Tibial nerve (tissue), 4 donors: ENCODE measurements at places on chromosomes 7 and 10. TPM values are rescaled to one million over a fixed set of nuclear protein-coding genes. Genes with fewer than 3 reads are reported as not detected.

Gene CHST3
- total RNA-seq: 56.4 TPM

Gene PNLIPRP3
- total RNA-seq: not detected

Gene EIF4H
- total RNA-seq: 192 TPM

Gene OPN4
- not detected for total RNA-seq

Gene DOCK4
- total RNA-seq: 30.8 TPM

Gene FAM237B
- total RNA-seq: not detected

Gene TBX20
- total RNA-seq: not detected

Gene ADAMTS14
- total RNA-seq: 6.5 TPM

Gene C10orf62
- 1.7 TPM for total RNA-seq

Gene SPDYE1
- not detected for total RNA-seq

Gene PVRIG
- total RNA-seq: not detected

Gene ZNF853
- total RNA-seq: 8.2 TPM

Gene STK31
- total RNA-seq: 2.8 TPM

GRCh38 chr10:96747734-96748550 is 27.6 kb upstream of the PIK3AP1 start:
- no peak for DNase-seq

- DNase-seq: no peak
Measured at GRCh38 chr10:75334720-75335119, 66.8 kb downstream of the ZNF503 start.

DNA sequence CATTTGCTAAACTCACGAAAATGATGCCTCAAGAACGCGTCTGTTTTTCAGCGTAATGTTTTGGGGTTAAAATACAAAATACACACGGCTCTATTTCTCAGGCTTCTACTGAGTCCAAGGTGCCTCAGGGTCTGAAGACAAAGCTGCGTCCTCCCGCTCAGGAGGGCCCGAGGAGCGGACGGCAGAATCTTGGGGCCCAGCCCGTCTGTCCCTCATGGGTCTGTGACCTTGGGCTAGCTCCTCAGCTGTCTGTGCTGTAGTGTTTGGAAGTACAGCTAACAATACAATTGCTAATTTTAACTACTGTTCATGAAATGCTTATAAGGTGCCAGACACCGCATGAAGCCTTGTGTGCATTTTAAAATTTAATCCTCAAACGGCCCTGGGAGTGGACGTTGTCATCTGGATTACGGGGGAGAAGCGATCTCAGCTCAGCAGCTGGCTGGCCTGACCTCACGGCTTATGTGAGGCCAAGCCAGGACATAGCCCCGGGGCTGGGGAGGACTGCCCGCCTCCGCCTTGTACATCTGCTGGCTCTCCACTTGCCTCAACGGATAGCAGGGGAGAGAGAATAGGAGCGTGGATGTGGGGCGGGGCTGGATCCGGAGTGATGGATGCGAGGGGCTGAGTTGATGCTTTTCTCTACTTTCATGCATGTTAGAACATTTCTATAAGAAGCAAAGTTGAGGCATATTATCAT is 357.4 kb downstream of the GLRX3 start:
- DNase-seq: no peak

DNA sequence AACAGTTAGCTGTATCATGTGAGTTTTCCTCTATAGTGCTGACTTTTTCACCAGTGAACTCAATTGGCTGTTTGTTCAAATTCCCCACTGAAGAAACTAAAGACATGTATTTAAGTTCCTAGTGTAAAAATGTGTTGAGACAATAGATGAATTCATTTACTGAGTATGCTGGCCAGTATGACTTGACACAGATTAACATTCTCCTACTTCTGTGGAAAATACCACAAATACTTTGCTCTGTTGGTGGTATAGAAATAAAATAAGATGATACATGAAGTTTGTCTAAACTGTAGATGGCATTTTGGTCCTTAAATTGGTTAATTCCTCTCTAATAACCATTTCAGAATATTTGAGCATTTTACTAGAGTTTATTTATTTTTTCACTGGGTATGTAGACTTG is 227.7 kb upstream of the TEX47 start:
- no peak for DNase-seq

GRCh38 chr7:69090936-69091335 is 507.3 kb upstream of the AUTS2 start:
- no peak for DNase-seq

- no peak for DNase-seq
Measured at GRCh38 chr7:107911981-107912380, 21.0 kb downstream of the DLD start.

GRCh38 chr7:4904346-4904745 is 20.8 kb upstream of the RADIL start:
- no peak for DNase-seq

DNA sequence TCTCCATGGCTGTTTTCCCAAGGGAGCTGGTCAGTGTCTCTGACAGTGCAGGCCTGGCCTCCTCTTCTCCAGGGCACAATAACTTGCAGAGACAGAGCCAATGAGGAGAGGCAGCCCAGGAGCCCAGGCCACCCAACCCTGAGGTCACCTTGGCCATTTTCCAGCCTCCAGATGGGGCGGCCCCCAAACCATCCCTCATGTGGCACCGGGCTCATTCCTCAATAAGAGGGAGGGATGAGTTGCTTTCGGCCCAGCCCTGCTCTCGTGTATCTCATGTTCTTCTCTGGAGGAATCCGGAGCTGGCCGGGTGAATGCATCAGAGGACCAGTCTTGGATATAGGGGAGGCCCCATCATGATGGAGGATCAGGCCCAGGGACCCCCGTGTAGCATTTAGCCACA is 98.9 kb downstream of the C10orf105 start:
- DNase-seq: peak; percentile 20

GRCh38 chr7:113141803-113142202 is 23.4 kb upstream of the SMIM30 start:
- DNase-seq: no peak

- DNase-seq: no peak
Measured at GRCh38 chr7:2260820-2261219, 18.8 kb downstream of the NUDT1 start.

GRCh38 chr7:10889266-10889898 is 84.3 kb upstream of the PHF14 start:
- no peak for DNase-seq

DNA sequence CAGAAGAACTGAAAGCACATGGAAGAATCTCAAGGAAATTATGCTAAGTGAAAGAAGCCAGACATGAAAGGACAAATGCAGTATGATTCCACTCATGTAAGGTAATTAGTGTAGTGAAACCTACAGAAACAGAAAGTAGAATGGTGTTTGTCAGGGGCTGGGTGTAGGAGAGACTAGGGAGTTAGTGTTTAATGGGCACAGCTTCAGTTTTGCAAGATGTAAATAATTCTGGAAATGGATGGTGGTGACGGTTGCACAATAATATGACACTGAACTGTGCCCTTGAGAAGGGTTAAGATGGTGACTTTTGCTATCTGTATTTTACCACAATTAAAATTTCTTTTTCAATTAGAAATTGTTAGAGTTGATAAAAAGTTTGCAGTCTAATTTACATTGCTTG is 157.3 kb upstream of the ADCY1 start:
- no peak for DNase-seq

DNA sequence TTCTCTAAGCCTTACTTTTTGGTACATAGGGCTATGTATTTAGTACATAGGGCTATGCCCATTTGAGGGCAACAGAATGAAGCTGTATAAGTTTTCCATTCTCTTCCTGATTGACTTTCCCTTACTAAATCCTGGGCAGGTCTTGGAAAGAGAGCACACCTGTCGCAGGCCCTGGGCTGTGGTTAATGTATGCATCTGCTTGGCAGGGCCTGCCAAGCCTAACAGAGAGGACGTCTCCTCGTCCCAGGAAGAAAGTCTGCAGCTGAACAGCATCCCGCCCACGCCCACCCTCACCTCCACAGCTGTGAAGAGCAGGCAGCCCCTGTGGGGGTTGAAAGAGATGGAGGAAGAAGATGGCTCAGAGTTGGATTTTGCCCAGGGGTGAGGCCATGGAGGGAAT is 8.9 kb upstream of the PVRIG start:
- no peak for DNase-seq

- no peak for DNase-seq
Measured at GRCh38 chr10:43024524-43024923, 52.3 kb upstream of the RET start.

- no peak for DNase-seq
Measured at GRCh38 chr10:47330804-47331203, 8.6 kb downstream of the GDF2 start.

DNA sequence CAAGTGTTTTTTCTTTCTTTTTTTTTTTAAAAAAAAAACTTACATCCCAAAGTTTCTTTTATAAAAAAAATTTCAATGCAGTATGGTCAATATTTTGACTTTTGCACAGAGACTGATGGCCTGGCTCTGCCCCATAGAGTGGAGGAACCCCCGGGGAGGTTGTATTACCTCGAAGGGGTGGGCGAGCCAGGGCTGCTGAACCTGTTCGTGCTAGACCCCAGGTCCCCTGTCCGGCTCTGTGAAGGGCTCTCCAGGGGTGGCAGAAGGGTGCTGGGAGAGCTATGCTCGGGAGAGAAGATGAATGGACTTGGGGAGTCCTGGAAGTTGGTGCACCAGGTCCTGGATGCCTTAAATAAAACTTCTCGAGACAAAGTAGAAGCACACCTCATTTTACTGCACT is 446.4 kb upstream of the KLF6 start:
- DNase-seq: no peak

GRCh38 chr10:77234599-77234998 is 403.0 kb downstream of the KCNMA1 start:
- no peak for DNase-seq

GRCh38 chr7:73885975-73886798 is 25.2 kb downstream of the TMEM270 start:
- DNase-seq: peak; percentile 48

DNA sequence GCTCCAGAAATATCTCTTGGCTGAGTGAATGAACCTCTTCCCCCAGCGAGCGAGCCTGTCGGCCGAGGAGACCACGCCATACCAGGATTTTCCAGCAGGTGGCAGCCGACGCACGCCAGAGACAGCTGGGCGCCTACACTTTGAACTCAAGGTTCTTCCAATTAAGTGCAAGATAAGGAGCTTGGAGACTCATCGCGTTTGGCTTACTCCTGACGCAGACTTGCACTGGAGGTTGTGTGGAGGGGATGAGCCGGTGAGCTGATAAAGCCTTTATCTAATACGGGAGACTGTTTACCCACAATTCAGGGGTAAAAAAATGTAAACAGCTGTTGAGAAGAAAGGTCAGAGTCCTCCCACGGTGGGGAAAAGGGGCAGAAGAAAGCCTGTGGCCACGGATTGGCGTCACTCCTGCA is 45.9 kb upstream of the EMX2 start:
- DNase-seq: peak; percentile 82

GRCh38 chr7:1086588-1087464 is 1.1 kb upstream of the GPER1 start:
- DNase-seq: peak; percentile 77

- DNase-seq: no peak
Measured at GRCh38 chr10:19888061-19888660, 71.9 kb downstream of the PLXDC2 start.

DNA sequence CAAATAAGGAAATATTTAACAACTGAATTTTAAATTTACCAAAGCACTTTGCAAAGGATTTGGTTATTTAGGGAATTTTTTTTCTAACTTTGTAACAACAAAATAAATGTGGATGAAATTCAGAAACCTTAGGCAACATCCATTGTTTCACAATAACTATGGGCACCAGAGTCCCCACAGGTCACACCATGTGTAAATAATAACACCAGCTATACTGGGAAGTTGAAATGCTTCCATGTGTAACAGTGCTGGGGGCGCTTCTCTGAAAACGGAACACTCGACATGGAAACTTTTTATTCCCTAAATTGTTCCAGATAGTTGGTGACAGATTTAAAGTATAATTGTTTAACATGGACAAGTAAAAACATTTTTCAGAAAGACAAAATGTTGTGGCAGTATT is 818.6 kb downstream of the TNS3 start:
- no peak for DNase-seq

DNA sequence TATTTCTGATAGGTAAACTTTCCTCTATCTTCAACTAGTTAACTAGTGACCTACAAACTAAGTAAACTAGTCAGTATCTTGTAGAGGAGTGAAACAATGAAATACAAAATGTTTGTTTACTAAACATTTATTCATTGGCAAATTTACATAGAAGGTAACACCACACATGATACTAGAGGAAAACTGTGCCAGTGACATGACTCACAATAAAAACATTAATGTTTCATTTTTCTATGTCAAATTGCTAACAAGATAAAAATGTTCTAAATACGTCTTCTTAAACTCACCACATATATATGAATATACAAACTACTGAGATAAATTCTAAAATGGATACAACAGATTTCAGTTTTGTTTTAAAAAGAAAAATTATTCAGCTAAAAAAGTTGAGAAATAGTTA is 471.3 kb downstream of the PARD3 start:
- no peak for DNase-seq

- DNase-seq: no peak
Measured at GRCh38 chr10:133421336-133422222, 2.8 kb downstream of the SPRN start.

DNA sequence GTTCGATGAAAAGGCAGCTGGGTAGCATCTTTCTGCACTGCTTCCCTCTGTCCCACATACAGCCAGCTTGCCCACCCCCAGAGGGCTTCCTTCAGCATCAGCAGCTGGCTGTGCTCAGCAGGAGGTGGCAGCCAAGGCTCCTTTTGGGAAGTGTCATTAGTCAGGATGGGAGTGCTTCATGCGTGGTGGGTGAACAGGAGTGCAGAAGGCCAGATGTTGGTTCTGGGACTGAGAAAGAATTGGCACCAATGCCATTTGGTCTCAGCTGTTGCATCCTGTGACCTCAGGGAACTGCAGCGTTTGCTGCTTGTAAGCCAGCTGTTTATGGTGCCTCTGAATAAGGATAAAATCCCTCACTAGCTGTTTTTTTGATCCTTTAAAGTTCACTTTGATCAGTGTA is 131.1 kb upstream of the SORCS3 start:
- DNase-seq: no peak

DNA sequence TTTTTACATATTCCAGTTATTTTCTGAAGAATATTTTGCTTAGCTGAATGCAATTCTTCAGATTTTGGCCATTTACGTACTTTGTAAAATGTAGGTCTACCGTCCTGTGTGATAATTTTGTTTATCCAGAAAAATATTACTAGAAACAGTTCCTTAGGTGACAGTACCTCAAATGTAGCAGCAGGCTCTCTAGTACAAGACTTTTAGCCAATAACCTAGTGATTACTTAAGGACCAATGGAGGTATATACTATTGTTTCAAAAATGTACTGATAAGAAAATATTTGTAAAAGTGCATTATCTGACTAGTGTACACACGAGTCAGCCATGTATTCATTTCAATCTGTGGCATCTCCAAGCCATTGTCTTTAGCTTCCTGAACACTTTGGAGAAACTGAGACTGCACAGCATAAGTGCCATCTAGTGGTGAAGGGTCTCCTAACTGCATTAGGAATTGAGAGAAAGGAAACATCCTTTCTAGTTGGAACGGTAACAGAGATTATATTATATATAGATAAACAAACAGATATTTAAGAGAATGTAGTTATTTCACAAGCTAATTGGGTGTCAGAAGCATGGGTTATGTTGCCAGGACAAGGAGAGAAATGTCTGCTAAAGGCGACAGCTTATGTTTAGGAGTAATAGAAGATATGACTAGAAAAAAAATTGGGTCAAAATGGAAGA is 23.7 kb downstream of the RTKN2 start:
- DNase-seq: peak; percentile 75

- DNase-seq: no peak
Measured at GRCh38 chr7:46357290-46357689, 436.2 kb upstream of the IGFBP3 start.

GRCh38 chr10:111650088-111650487 is 533.5 kb downstream of the GPAM start:
- DNase-seq: no peak
